ENCODE measurements at places on chromosomes 16 and 17.
A peak's percentile ranks its signal among the peaks of the same experiment; 100 is the strongest.

- no peak for DNase-seq
Observed at GRCh38 chr16:10314811-10315210, 71.0 kb upstream of the ATF7IP2 start.

- DNase-seq, result no peak
Observed at GRCh38 chr17:70276906-70277305, 107.6 kb downstream of the KCNJ2 start.

- DNase-seq, result no peak
Observed at GRCh38 chr16:64615630-64616280, 506.1 kb downstream of the CDH11 start.

DNA sequence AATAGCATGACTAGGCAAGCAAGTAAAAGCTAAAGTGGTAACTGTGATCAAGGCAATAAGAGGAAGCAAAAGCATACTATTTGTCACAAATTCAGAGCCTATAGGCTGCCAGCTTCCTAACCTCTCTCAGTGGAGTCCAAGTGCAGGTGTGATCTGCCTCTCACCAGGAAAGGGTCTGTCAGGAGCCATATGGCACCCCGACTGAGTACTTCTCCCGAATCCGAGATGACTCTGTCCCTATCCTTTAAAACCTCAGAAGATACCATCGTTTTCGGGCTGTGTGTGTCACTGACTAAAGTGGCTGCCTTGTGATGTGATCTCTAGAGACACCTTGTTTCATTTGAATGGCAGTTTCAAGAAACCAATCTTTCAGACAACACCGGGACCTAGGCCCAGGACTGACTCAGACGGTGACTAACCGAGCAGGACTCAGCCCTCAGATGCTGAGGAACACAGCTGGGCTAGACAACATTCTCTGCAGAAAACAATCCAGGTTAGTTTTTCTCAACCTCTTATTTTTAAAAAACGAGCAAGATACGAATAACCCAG is 63.6 kb downstream of the SMG6 start:
- peak; percentile 53 for DNase-seq

- no peak for DNase-seq
Observed at GRCh38 chr16:75280331-75280804, 28.9 kb upstream of the BCAR1 start.

DNA sequence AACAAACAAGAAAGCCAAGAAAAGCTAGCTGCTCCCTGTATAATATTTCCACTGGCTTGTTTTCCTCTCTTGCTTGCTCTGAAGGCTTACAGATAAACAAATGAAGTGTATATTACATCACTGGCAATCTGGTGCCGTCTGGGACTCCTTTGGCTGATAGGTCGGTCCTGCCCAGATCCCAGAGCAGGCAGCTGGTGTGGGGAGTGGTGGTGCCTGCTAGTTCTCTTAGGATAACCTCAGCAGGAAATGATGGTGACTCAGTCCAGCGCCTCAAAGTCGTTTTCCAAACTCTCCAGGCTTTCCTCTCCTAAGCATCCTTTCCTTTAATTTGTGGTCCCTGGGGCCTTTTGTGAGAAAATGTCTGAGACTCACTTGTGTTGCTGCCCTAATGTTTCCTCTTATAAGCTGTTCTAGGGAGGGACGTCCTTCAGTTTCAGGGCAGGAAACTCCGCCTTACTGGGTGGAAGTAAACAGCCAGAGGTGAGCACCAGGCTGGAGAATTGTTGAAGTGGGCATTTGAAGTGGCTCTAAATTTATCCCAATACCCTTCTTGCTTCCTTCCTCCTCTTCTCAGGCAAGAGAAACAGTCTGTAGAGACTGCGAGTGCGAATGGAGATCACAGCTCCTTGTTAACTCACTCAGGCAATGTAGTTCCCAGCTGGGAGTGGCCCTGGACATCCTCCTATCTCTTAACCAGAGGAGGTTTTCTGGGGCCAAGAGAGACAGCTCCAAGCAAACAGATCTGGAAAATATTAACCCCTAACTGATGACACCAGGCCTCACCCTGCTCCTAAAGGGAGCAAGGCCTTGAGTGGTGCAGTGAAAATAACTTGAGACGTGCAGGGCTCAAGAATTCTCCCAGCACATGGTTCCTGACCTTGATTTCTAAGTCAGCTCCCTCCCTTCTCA is 34.9 kb downstream of the CD300LF start:
- no peak for DNase-seq

GRCh38 chr17:75910699-75911098 is 6.0 kb upstream of the MRPL38 start:
- DNase-seq, result no peak

DNA sequence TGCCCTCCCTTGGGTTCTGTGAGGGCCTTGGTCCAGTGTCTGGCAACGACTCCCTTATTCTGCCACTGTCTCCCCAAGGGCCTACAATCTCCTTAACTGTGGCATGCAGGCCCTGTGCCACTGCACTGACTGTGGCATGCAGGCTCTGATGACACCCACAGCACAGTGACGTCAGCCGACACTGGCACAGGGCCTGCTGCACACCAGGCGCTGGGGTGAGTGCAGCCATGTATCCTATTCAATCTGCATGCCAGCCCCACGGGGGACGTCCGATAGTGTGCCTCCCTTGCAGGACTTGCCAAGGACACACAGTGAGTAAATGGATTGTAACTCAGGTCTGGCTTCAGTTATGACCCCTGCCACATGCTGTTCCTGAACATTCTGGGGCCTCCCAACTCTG is 39.8 kb upstream of the RASD1 start:
- DNase-seq, result no peak

DNA sequence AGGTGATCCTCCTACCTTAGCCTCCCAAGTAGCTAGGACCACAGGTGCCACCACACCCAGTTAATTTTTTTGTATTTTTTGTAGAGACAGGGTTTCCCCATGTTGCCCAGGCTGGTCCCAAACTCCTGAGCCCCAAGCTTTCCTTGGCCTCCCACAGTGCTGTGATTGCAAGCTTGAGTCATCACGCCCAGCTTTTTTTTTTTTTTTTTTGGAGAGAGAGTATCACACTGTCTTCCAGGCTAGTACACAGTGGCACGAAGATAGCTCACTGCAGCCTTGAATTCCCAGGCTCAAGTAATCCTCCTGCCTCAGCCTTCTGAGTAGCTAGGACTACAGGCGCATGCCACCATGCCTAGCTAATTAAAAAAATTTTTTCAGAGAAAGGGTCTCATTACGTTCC is 27.2 kb downstream of the HEATR9 start:
- DNase-seq, result no peak

GRCh38 chr17:42247734-42248133 is 28.5 kb downstream of the STAT5B start:
- no peak for DNase-seq

DNA sequence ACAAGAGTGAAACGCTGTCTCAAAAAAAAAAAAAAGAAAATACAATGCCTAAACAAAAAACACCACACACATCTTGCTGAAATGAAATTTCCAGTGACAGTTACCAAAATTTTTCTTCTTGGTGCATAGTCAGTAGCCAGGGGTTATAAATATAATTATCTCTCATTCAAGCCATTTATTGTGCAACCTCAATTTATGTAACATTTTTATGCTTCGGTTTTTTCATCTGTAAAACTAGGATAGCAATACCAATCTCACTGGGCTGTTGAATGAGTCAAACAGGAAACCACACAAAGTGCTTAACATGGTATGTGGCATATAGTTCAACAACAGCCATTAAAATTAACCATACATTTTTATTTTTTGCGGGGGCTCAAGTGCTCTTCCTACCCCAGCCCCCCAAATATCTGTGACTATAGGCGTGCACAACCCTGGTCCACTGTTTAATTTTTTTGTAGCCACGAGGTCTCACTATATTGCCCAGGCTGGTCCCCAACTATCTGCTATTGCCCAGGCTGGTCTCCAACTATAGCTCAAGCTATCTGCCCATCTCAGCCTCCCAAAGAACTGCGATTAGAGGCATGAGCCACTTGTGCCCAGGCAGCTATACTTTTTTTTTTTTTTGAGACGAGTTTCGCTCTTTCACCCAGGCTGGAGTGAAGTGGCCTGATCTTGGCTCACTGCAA is 2.6 kb downstream of the COG4 start:
- no peak for DNase-seq

GRCh38 chr16:57108432-57108831 is 16.0 kb downstream of the CPNE2 start:
- no peak for DNase-seq

DNA sequence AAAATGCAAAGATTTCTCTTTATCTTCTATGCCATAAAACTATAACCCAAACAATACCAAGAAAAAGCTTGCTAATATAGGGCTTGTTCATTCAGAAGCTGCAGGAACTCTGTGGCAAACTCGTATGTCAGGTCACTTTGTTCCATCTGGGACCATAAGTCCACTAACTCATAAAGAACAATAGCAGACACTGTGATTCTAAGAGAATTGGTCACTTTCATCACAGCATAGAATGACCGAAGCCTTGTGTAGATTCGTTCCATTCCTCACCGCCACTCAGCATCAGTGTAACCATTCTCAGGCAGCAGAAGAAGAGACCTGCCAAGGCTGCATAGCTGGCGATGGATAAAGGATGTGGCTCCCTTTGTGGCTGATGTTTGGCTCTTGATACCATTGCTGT is 30.3 kb upstream of the VAT1L start:
- DNase-seq, result no peak

DNA sequence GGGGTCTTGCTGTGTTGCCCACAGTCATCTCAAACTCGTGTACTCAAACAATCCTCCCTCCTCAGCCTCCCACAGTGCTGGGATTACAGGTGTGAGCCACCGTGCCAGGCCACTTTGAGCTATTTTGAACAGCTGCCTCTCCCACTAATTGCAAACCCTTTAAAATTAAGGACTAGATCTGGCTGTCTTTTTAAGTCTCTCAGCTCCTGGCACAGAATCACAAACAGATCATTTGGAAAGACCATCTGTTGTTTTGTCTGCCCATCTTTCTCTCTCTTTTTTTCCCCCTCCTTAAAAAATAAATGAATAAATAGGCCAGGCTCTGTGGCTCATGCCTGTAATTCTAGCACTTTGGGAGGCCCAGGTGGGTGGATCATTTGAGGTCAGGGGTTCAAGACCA is 10.9 kb upstream of the STAT3 start:
- no peak for DNase-seq

- peak; percentile 34 for DNase-seq
Observed at GRCh38 chr16:3576211-3576610, 992 bp downstream of the NLRC3 start.

GRCh38 chr17:31580706-31581490 is 189.4 kb downstream of the RAB11FIP4 start:
- no peak for DNase-seq

GRCh38 chr17:31477417-31478055 is 86.1 kb downstream of the RAB11FIP4 start:
- DNase-seq, result no peak

- DNase-seq, result no peak
Observed at GRCh38 chr17:51056813-51057510, 63.7 kb downstream of the SPAG9 start.

DNA sequence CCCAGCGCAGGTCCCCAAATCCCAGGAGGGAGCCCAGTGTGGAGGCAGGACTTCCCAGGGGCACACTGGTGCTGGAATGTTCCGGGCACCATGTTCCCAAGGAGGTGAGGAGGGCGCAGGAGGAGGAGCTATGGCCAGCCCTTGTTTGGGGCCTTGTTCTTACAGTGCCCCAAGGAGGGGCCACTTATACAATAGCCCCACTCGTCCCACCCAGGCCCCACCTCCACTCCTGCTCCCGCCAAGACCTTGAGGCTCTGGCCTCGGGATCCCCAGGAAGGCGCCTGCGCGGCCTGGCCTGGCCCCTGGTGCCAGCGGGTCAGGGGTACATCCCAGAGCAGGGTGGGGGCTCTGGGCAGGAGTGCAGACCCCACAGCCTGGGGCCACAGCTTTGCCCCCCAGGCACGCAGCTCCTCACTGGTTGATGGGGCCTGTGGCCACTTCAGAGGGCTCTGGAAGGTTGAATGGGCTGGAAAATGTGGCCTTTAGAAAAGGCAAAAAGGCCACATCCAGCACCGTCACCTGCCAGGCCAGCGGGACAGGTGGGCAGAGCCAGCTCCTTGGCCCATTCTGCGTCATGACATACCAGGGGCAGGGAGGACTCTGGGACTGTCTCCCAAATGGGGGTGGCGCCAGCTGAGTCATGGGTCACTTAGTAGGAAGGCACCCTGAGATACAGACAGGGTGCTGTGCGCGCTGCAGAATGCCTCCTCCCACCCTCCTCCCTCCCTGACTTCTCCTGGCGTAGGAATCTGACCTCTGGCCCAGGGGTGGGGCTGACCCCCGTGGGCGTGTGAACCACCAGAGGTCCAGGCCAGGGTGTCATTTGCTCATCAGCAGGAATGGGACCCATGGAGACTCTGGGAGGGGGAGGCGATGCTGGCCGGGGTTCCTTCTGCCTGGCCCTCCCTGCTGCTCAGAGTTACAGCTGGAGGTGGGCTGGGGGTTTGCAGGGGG is 32.3 kb upstream of the PVALEF start:
- DNase-seq, result no peak

DNA sequence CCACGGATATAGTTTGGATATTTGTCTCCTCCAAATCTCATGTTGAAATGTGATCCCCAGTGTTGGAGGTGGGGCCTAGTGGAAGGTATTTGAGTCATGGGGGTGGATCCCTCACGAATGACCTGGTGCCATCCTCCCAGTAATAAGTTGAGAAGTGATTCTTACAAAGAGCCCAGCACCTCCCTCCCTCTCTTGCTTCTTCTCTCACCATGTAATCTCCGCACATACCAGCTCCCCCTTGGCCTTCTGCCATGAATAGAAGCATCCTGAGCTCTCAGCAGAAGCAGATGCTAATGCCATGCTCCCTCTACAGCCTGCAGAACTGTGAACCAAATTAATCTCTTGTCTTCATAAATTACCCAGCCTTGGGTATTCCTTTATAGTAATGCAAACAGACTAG is 41.9 kb upstream of the RBBP6 start:
- DNase-seq, result no peak

GRCh38 chr16:46833460-46833800 is 2.5 kb upstream of the C16orf87 start:
- no peak for DNase-seq

- DNase-seq, result peak; percentile 74
Observed at GRCh38 chr17:17205368-17206123, 587 bp downstream of the PLD6 start.

- no peak for DNase-seq
Observed at GRCh38 chr16:11737713-11738112, 4.9 kb downstream of the TXNDC11 start.

DNA sequence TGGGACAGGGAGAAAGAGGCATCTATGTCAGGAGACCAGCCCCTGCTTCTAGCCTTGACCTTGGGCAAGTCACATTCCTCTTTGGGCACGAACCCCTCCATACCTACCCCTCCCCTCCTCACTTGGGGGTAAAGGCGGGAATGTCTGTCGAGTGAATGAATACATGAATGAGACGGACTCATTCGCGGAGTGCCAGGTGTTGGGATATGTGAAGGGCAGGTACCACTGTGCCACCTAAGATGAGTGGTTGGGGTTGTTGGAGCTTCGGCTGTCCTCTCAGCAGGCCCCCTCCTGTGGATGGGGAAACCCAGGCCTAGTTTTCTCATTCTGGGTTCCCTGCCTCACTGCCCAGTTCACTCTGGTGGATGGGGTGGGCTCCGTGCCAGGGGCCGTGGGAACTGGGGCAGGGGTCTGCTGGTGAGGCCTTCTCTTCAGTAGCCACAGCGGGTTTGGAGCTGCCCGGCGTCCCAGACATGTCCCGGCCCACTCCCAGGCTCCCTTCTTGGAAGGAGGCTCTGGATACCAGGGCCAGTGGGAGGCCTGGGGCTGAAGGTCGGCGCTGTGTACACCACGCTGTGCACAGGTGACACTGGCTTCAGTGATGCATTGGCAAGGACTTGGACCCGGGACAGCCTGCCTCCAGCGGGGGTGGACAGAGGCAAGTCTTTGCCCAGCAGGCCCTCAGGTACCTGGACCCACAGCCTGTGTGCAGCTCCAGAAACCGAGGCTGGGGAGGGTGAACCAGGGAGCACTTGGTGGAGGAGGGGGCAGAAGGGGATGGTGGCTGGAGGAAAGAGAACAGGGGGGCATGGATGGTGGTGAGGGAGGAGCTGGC is 5.6 kb downstream of the GLIS2 start:
- no peak for DNase-seq
